ENCODE measurements at places on chromosomes 4 and X. TPM values are rescaled to one million over a fixed set of nuclear protein-coding genes. Genes with fewer than 3 reads are reported as not detected.

DNA sequence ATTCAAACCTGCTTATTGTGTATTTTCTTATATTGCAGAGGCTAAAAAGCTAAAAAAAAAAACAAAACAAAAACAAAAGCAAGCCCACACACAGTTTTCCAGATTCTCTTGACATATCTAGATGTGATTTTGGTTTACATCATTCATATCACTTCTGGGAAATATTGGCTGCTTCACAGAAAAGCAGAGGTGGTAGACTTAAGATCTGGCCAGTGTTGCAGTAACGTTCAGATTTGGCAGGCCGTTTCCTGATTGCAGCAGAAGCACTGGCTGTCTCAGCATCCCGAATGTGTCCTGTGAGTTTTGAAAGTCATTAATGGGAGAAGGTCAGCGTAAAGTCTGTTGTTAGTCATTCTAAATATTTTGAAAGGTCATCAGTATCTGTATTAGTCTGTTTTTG is 2062.0 kb downstream of the ARAP2 start:
- DNase-seq: no peak

- no peak for DNase-seq
Observed at GRCh38 chr4:80711956-80712355, 318.6 kb upstream of the BMP3 start.

GRCh38 chr4:825063-825970 is 612 bp downstream of the CPLX1 start:
- no peak for DNase-seq

DNA sequence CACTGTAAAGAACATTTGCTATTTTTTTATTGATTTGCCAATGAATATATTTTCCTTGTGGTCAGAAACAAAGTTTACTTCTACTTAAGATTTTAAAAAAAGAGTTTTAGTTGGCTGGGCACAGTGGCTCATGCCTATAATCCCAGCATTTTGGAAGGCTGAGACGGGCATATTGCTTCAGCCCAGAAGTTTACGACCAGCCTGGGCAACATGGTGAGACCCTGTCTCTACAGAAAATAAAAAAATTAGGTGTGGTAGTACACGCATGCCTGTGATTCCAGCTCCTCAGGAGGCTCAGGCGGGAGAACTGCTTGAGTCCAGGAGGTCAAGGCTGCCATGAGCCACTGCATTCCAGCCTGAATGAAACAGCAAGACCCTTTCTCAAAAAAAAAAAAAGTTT is 36.8 kb downstream of the LRP2BP start:
- no peak for DNase-seq

DNA sequence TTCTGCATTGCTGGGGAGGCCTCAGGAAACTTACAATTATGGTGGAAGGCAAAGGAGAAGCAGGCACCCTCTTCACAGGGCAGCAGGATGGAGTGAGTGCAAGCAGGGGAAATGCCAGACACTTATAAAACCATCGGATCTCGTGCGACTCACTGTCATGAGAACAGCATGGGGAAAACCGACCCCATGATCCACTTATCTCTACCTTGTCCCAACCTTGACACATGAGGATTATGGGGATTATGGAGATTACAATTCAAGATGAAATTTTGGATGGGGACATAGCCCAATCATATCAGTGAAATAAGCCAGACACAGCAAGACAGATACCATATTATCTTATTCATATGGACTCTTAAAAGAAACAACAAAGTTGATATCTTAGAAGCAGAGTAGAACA is 134.9 kb downstream of the C4orf33 start:
- DNase-seq: no peak

The AMBN gene
- total RNA-seq: not detected

The CSN1S1 gene
- not detected for total RNA-seq
